H9 (cell line): ENCODE measurements at places on chromosomes 2 and 18. TPM values are rescaled to one million over a fixed set of nuclear protein-coding genes. Genes with fewer than 3 reads are reported as not detected.

The NPPC gene
- 1.1 and 1.2 TPM in 2 replicates for total RNA-seq

The UGT1A8 gene
- not detected in 2 replicates for total RNA-seq

The POLR1B gene
- 72.0 and 83.6 TPM in 2 replicates for total RNA-seq

The EMX1 gene
- 0.64 and 0.72 TPM in 2 replicates for total RNA-seq

The FIGN gene
- 12.9 and 14.6 TPM in 2 replicates for total RNA-seq

The MTLN gene
- total RNA-seq, result 15.8 and 16.3 TPM in 2 replicates

The UGT1A3 gene
- not detected in 2 replicates for total RNA-seq

The DAW1 gene
- total RNA-seq, result 0.37 TPM in 1 of 2 replicates, not detected in the other

The SERPINE2 gene
- total RNA-seq, result 36.1 and 40.0 TPM in 2 replicates

The MGAT4A gene
- 3.3 and 3.5 TPM in 2 replicates for total RNA-seq

The KLHL14 gene
- total RNA-seq, result 0.90 and 1.0 TPM in 2 replicates

The TTC39C gene
- total RNA-seq, result 16.4 and 18.0 TPM in 2 replicates

The TCF23 gene
- not detected in 2 replicates for total RNA-seq

The SCYGR4 gene
- not detected in 2 replicates for total RNA-seq

The C1QL2 gene
- total RNA-seq, result 0.81 and 0.90 TPM in 2 replicates

- DNase-seq, result peak; percentile 82
- no peak overlapping the region for H3K4me3 ChIP-seq
- peaks cover 61% of the 10 kb centered on the region for H3K36me3 ChIP-seq
- H3K27me3 ChIP-seq, result no peaks in the 10 kb centered on the region
- H3K27ac ChIP-seq, result no peak overlapping the region
- no peaks in the 10 kb centered on the region for H3K4me1 ChIP-seq
These were observed 34.6 kb downstream of the TGFBRAP1 start for GRCh38 chr2:105294844-105295481.

DNA sequence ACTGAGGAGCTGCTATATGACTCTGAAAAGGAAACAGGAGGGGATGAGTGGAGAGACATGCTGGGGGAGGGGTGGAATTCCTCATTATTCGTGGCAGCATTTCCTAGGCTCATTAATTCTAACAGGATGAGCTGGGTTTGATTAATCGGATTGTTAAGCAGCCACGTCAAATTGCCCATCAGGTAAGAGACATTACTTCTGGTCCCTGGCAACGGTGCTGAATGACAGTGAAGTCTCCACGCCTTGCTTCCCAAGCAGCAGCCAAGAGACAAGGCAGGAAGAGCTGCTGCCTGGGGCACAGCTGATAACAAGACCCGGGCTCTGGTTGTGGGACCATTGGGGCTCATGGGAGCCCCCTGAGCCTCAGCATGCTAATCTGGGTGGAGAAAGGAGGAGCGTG, 86.6 kb downstream of the MARCHF4 start:
- H3K27me3 ChIP-seq, result no peaks in the 10 kb centered on the region
- H3K4me3 ChIP-seq, result no peak overlapping the region
- no peaks in the 10 kb centered on the region for H3K36me3 ChIP-seq
- peaks cover 17% of the 10 kb centered on the region; the same call in 1 of the 2 replicates for H3K4me1 ChIP-seq

- no peak overlapping the region for H3K4me3 ChIP-seq
- DNase-seq, result peak; percentile 69
- peaks cover 3% of the 10 kb centered on the region; the same call in 1 of the 2 replicates for H3K4me1 ChIP-seq
- H3K27me3 ChIP-seq, result no peaks in the 10 kb centered on the region
- no peak overlapping the region for H3K27ac ChIP-seq
These were observed 44.0 kb downstream of the PDCL3 start for GRCh38 chr2:100606726-100607343.

DNA sequence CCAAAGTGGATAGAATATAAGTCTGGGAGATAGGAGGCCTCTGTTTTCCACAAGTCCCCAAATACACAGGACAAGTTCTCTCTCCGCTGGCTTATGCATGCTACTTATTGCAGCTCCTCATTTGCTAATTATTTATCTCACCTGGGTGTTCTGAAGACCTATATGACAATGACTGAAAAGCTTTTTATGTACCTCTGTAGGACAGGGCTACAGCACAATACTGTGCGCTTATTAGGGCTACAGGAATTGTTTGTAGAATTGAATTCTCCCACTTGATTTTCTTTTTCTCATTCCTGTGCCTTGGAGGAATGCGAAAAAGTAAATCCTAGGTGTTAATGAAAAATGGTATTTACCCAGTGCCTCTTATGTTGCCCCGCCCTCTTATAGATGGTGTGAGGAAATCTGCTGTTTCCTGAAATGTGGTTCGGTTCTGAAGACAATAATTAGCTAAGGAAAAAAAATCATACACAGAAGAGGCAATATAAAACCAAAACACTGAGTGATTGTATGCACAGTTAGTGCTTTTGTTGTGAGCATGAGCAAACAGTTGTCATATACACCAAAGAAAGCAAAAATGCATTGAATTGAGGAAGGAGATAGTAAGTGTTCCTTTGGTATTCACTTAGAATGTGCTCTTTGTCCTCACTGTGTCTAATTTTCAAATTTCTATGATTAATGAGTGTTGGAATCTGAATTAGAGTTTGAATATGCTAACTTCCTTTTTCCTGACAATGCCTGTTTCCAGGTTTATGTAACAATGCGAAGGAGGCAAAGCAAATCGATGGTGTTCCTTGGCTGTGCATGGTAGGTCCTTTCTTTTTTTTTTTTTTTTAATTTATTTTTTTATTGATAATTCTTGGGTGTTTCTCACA, 78.7 kb upstream of the PNPT1 start:
- no peaks in the 10 kb centered on the region for H3K4me1 ChIP-seq
- no peaks in the 10 kb centered on the region; the same call in 2 of the 3 replicates for H3K36me3 ChIP-seq
- no peaks in the 10 kb centered on the region for H3K27me3 ChIP-seq
- no peak overlapping the region for H3K4me3 ChIP-seq
- no peak for DNase-seq
- H3K27ac ChIP-seq, result no peak overlapping the region

GRCh38 chr2:240893363-240893844, 2.6 kb downstream of the MAB21L4 start:
- peak; percentile 80 for DNase-seq
- H3K36me3 ChIP-seq, result no peaks in the 10 kb centered on the region
- no peaks in the 10 kb centered on the region for H3K27me3 ChIP-seq
- no peak overlapping the region for H3K4me3 ChIP-seq
- no peak overlapping the region for H3K27ac ChIP-seq
- H3K4me1 ChIP-seq, result no peaks in the 10 kb centered on the region

DNA sequence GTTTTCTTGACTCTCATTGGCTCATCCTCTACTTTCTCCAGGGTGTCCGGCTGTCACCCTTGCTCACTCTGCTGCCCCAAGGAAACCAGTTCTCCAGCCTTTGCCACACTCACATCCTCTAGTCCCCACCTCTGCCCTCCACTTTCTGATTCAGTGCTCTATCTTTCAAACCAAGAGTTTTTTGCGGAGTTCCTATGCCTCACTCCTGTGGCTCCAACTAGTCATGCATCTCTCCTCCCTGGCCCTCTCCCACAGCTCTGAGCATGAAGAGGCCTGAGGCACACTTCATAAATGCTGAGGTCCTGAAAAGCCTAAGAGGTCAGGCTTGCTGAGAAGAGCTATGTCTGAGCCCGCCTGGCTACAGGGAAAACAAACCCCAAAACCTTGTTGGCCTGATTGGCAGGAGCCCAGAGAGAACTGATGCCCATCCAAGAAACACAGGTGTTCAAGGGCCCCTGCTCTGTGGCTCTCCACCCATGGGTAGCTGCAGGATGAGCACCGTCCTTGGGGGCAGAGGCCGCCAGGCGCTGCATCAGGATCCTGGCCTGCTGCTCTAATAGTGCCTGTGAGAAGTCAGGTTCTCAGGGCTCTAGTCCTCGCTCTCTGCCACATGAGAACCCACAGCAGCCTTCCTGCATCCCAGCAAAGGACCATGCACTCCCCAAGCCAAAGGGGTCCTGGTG, 42.1 kb downstream of the HS1BP3 start:
- no peak for DNase-seq
- no peak overlapping the region for H3K4me3 ChIP-seq
- no peaks in the 10 kb centered on the region; the same call in 1 of the 2 replicates for H3K36me3 ChIP-seq
- H3K27ac ChIP-seq, result no peak overlapping the region

- no peak for DNase-seq
- no peak overlapping the region for H3K27ac ChIP-seq
- H3K4me1 ChIP-seq, result no peaks in the 10 kb centered on the region
These were observed 262.6 kb downstream of the TNS1 start for GRCh38 chr2:217740178-217740577.

DNA sequence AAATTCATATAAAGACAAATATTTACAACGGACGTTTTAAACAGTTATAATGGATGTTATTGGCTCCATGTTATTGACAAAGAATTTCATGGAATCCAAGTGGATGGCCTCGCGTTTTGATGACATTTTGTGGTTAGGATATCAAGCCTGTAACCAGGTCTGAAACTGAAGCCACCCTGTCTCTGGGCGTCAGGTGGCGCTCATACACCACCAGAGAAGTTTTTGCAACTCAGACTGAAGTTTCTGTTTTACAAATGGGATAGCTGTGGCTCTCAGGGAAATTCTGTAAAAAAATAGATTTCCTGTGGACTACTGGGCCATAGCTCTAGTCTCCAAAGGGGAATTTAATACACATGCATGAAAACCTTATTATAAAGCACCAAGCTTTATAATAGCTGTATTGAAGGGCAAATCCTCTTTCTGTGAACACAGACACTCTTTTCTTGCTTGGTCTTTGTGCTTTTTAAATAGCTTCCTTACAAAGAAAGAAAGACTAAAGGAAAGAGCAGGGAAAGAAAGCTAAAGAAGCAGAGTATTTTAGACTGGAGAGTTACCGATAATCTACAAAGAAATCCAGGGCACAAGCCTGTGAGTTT, 86.7 kb downstream of the C18orf54 start:
- no peaks in the 10 kb centered on the region for H3K4me1 ChIP-seq
- no peaks in the 10 kb centered on the region for H3K27me3 ChIP-seq
- H3K27ac ChIP-seq, result no peak overlapping the region
- peak; percentile 78 for DNase-seq
- peaks cover 4% of the 10 kb centered on the region; the same call in 1 of the 2 replicates for H3K36me3 ChIP-seq
- H3K4me3 ChIP-seq, result no peak overlapping the region

- H3K27ac ChIP-seq, result no peak overlapping the region
- no peaks in the 10 kb centered on the region for H3K27me3 ChIP-seq
- no peaks in the 10 kb centered on the region for H3K4me1 ChIP-seq
- no peaks in the 10 kb centered on the region; the same call in 2 of the 3 replicates for H3K36me3 ChIP-seq
- no peak for DNase-seq
These were observed 215.7 kb downstream of the MGAT5 start for GRCh38 chr2:134469516-134470115.

- no peak overlapping the region for H3K4me3 ChIP-seq
- no peak for DNase-seq
- no peaks in the 10 kb centered on the region for H3K27me3 ChIP-seq
- no peaks in the 10 kb centered on the region for H3K36me3 ChIP-seq
These were observed 965.2 kb upstream of the FANCL start for GRCh38 chr2:59206361-59206760.

GRCh38 chr18:58407263-58407648, 221.6 kb downstream of the ALPK2 start:
- DNase-seq, result no peak
- H3K4me3 ChIP-seq, result no peak overlapping the region
- H3K36me3 ChIP-seq, result no peaks in the 10 kb centered on the region
- no peak overlapping the region for H3K27ac ChIP-seq
